ENCODE measurements at places on chromosomes 13 and 19.

GRCh38 chr13:22925881-22926747 lies 254.7 kb upstream of the SGCG start:
- peak; percentile 89 for DNase-seq

GRCh38 chr19:32909257-32909656 lies 39.7 kb upstream of the SLC7A9 start:
- no peak for DNase-seq

DNA sequence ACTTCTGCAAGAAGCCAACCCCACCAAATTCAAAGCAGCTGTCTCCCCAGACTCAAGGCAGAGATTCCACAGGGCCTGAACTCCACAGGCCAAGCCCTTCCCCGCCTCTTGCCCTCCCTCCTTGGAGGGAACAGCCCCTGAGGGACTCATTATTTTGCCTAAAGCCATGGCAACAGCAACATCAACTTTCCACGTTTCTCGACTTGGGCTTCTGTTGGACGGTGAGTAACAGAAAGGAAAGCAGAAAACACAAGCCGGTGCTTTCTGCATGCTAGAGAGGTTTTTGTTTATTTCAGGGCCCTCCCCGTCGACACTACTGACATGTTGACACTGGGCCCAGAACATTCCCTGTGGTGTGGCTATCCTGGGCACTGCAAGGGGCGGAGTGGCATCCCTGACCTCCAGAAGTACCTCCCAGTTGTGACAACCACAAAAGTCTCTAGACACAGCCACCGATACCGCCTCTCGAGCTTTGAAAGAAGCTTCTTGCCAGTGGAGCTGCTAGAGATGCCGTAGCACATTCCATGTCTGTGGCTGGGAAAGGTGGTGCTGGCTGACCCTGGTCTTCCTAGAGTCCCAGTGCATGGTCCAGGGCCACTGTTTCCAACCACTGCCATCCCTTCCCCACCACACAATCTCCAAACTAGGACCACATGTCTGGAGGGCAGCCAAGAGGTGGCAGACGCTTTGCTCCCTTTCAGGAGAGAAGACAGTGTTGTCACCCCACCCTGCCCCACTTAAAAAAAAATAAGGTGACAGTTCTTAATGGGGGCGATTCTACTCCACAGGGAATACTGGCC lies 12.8 kb downstream of the CAPS start:
- peak; percentile 68 for DNase-seq

- no peak for DNase-seq
Measured at GRCh38 chr13:103638706-103639105, 572.5 kb upstream of the SLC10A2 start.

GRCh38 chr13:110511509-110512181 lies 49.9 kb downstream of the RAB20 start:
- DNase-seq = no peak

DNA sequence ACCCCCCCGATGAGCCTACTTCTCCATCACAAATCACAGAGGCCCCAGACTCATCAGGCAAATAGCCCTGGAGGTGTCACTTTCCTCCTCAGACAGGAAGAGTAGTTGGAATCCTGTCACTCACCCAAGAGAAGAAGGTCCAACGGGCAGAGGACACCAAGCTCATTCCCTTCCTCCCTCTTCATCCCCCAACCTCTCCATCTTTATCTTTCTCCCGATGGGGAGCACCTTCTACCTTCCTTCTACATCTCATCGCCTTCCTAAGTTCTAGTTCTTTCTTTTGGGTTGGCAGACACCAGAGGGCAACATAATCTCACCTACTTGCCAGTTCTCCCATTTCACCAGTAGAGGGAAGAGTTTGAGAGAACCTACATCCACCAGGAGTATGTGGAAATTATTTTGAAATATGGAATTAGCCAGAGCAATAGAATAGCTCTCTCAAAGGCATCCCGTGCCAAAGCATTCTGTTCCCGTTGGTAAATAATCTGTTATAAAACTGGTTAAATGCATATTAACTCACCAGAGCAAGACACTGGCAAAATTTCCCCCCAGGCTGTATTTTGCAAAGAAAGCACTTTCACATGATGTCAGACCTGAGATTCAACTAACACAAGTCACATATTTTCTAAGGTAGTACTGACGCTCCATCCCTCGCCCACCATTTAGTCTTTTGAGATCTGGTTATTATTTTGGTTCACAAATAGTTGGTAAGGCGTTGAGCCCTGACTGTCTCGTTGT lies 55.0 kb downstream of the ZIC5 start:
- no peak for DNase-seq
